Inflammatory macrophage (primary cell): ENCODE measurements at places on chromosomes 6 and 20.

- no peak for DNase-seq
Observed at GRCh38 chr20:57141492-57141891, 124.9 kb downstream of the BMP7 start.

- no peak for DNase-seq
Observed at GRCh38 chr20:6075428-6076219, 21.8 kb upstream of the LRRN4 start.

GRCh38 chr6:166008441-166009369 lies 158.9 kb downstream of the TBXT start:
- DNase-seq: no peak

DNA sequence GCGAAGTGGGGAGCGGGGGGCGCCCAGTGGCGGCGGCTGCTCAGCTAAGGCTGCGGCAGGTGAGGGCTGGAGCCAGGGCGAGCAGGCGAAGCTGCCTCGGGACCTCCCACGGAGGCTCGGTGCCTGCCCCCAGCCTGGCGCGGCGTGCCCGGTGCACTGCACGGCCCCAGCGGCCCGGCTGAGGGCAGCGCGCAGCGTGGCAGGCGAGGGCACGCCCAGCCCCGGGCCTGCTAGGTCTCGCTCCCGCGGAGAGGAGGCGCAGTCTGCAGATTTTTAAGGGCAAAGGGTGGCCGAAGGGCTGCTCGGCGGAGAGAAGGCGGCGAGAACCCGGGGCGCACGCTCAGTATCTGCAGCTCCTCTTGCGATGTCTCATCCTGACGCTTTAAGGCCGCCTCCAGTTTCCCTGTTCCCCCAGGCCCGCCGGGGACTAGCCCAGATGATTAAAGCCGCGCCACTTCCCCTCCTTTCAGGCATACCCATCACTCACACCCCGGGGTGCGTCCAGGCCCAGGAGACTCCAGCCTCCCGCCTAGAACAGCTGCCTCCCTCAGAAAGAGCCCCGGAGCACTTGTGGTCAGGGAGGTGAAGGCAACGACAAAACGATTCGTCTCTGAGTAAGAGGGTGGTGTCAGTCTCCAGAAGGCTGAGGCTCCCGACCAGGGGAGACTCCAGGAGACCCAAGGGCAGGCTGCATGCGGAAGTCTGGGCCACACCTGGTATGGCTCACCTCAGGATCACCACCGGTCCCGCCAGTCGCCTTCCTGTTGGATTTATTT lies at the start of gene FERMT1:
Gene FERMT1 (minus strand): TSS at position 158 of the 776 bp plus-strand sequence. CDS start 3,476 bp downstream, outside the sequence.
- DNase-seq: peak; percentile 82

DNA sequence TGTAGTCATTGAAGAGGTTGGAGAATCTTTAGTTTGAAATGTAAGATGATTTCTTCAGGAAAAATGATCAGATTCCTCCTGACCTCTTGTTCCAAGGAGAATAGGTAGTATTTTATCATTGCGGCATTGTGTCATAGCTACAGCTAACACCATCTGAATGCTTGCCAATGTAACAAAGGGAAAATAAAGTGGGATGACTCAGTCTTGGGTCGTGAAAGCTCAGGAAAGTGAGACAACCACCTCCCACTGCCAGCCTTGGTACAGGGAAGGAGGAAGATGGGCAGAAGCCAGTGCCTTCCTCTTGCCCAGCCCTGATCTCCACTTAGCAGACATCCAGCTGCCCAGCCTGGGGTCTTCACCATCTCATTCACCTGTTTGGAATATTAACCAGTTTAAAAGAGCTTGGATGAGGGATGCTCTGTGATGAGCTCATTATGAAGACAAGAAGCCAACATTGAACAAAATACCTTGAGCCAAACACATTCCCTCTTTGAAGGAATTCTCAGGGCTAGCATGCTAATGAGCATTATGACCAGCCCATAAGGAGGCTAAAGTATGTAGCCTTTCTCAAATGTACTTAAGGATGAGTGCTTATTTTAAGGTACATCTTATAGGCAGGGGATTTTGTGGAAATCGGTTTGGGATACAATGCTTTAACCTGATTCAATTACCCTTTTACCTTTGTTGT lies 40.0 kb upstream of the APCDD1L start:
- DNase-seq: no peak

DNA sequence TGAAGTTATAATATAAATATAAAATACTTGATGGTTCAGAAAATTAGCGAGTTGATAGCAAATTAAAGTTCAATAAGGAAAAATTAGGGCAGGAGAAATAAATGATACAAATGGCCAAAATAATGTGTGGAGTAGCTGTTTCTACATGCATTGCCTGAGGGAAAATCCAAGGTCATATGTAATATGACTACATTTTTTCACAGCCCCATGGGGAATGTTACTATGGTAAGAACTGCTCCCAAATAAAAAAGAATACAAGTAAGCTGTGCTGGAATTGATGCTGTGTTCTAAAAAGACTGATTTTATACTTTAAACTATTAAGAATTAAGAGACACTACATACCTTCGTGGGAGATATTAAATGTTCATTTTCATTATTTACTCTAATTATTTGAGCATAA lies 34.1 kb downstream of the MEI4 start:
- DNase-seq: no peak

- no peak for DNase-seq
Observed at GRCh38 chr20:13809373-13809772, 24.5 kb downstream of the NDUFAF5 start.

DNA sequence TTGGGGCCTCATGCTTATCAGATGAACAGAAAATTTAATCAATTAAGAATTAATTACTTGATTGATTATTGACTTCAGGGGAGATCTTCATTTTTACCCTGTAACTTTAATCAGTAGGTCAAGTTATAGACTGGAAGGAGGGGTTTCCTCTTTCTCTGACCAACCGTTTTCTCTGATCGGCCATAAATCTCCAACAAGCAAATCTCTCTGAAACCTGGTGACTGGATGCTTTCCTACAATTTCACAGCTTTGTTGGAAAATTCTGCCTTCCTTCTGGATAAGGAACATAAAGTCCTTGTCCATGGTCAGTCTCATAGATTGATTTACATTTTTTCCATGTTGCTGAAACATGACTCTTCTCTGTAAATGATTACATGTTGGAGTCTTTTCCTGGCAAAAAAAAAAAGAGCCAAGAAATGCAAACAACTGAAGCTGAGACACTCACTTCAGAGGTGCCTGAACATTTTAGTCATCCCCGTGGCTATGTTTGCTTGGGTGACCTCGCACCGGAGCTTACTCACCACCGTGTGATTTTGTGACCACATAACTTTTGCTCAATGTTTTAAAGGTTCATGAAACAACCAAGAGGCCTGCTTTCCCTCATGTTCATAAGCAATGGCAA lies 31.0 kb downstream of the IRF4 start:
- DNase-seq: peak; percentile 85

- no peak for DNase-seq
Observed at GRCh38 chr6:111782192-111782809, 91.0 kb downstream of the FYN start.

GRCh38 chr6:23964865-23965264 lies 161.2 kb upstream of the NRSN1 start:
- no peak for DNase-seq

- DNase-seq: no peak
Observed at GRCh38 chr6:50974319-50974718, 155.6 kb downstream of the TFAP2B start.

GRCh38 chr6:155107432-155108069 lies 112.4 kb downstream of the TIAM2 start:
- no peak for DNase-seq

DNA sequence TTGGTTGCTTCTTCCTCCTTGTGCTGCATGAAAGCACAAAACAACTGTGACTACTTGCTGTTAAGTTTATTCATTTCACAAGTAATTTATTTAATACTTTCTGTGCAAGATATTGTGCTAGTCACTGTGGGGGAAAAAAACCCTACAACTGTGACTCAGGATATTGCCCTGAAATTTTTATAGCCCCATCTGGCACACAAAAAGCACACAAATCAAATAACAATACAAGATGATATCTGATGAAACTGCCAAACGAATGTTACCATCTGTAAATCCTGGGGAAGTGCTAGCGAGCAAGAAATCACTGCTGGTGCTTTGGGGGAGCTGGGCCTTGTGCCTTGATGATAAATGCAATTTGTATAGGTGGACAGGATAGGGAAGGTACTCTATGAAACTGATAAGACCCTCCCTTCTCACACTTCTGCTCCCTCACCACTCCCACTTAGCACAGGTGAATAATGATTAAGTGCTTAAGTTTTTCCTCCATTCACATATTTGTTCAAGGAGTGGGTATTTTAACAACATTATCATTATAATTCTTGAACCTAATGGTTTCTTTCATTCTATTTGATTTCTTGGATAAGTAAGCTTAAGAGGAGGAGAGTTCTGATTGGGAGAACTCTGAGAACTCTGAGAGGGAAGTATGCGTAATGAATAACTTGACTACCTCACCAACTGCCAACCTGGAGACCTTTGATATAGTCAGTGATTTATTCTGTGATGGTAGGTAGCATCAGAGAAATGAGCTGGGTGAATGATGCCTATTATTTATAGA lies 115.3 kb downstream of the RTN4IP1 start:
- peak; percentile 45 for DNase-seq

- no peak for DNase-seq
Observed at GRCh38 chr20:1505871-1506270, 14.7 kb upstream of the SIRPB2 start.

- DNase-seq: no peak
Observed at GRCh38 chr6:5762561-5762968, 244.2 kb downstream of the NRN1 start.

- DNase-seq: no peak
Observed at GRCh38 chr6:160690458-160690857, 11.6 kb upstream of the PLG start.

GRCh38 chr6:139336488-139336887 lies 38.0 kb downstream of the CITED2 start:
- DNase-seq: no peak

DNA sequence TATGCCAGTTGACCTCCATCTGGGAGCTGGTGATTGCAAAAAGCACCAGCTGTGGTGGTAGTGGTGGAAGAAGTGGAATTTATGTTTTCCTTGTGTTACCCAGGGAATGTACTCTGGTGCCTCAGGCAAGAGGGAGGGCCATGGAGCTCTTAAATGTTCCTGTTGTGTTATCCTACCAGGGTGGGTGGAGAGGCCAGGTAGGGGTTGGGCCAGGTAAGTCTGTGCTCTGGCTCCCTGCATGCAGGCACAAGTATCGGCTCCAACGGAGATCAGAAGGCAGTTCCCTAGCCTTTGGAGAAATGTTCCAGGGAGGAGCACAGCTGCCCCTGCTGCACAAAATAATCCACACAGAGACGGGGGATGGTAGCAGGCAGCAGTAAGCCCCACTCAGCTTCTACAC lies 419.3 kb upstream of the EYS start:
- no peak for DNase-seq
